Brain pericyte (primary cell): ENCODE measurements at places on chromosomes 11 and 22.

DNA sequence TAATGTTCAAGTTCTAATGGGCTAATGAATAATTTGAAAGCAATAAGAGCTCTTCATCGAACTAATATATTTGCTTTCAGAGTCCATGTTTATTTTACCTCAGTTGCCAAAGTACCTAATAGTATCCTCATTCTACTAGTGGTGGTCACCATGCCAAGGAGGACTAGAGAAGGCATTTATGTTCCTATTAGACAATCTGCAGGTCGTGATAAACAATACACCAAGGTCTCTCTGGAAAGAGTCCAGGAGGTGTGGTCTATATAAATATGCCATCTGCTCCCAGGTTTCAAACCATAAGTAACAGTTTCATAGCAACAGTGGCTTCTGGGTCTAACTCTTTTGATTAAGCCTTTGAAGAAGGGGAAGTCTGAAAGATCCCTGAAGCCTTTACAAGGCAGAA is 42.9 kb downstream of the ARFGAP3 start:
- DNase-seq, result no peak

- no peak for DNase-seq
Observed at GRCh38 chr11:121058941-121059340, 35.0 kb downstream of the TBCEL start.

- no peak for DNase-seq
Observed at GRCh38 chr22:29308148-29308790, 1.8 kb downstream of the GAS2L1 start.

DNA sequence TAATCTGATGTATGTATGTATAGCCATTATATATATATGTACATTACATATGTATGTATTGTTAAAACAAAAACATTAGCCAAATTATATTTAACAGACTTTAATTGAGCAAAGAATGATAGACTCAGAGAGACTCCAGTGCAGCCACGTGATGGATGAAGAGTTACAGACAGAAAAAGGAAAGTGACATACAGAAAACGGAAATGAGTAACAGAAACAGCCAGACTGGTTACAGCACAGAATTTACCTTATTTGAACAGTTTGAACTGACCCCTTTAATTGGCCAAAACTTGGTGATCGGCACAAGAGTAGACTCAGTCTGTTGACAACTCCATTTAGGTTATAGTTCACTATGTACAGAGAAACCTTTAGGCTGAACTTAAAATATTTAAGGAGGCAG is 35.0 kb downstream of the CHORDC1 start:
- no peak for DNase-seq

DNA sequence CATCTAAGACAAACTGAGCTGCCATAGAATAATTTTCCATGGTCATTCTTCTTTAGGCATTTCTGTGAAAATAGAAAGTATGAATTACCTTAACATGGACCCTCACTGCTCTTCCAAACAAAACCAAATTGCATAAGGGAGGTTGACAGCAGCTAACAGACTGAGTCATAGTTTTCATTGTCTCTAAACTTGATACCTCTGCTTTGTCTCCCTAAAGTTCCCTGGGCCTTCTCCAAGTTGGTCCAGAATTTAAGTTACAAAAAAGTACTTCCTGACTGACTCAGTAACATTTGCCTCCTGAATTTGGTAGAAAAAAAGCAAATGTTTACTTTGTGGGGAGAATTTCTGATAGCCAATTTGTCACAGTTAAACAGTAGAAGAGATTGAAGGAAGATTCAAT is 3.0 kb downstream of the OR8D1 start:
- no peak for DNase-seq

GRCh38 chr11:15865212-15865987 is 490.9 kb downstream of the SOX6 start:
- no peak for DNase-seq

GRCh38 chr22:31912407-31912743 is 32.0 kb upstream of the YWHAH start:
- no peak for DNase-seq

GRCh38 chr11:32005786-32006416 is 85.0 kb upstream of the RCN1 start:
- no peak for DNase-seq
